ENCODE measurements at places on chromosomes 6 and 20.

- no peak for DNase-seq
These were observed 54.7 kb upstream of the SYNJ2 start for GRCh38 chr6:157927011-157927410.

DNA sequence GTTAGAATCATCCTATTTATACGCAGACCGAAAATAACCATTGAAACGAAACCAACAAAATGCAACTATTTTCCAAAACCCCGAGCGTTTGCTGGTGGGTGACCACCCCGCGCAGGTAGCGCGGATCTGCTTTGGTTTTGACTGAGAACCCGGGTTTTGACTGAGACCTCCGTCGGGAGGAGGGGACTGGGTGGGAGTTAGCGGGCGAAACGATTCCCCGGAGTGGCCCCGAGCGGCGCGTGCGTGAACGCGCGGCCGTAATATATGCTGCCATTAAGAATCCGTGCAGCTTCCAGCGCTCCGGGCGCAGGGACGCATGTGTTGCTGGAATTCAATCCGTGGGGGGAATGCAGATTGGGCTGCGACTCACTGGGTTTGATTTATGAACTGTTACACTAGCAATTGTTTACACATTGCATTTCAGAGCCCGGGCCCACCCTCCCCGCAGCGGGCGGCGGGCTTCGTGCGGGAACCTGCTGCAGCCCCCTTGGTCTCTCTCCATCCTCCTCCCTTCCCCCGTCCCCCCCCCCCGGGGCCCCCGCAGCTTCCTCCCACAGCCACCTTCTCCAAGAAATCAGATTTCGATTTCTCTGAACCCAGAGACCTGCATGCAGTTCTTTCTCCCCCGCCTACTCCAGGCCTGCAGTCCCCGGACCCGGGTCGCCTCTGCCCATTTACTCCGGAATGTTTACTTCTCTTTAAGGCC, 9.9 kb downstream of the NRN1 start:
- no peak for DNase-seq

DNA sequence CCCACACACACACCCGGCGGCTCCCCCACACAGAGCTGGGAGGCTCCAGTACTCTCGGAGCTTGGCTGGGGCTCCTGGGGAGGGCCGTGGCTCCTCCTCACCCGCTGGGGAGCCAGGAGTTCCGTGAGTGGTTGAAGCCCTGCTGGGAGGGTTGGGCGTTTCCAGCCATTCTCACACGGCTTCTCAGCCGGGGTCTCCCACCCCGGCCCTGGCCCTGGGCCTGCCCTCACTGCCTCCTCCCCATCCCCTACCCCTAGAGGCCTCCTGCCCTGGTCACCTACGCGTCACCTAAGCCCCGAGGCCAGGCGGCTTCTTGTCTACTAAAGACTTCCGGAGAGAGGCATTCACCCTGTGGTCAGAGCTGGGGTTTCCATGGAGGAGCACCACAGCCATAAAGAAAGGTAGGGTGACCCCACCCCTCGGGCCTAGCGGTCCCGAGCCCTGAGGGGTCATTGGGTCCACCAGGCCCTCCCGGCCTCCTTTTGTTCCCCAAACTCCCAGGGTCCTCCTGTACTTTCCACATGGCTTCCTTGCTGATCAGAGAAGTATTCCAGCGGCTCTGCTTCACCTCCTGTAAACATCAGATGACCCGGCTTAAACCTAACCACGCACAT, 99.3 kb downstream of the TTLL2 start:
- DNase-seq, result no peak

DNA sequence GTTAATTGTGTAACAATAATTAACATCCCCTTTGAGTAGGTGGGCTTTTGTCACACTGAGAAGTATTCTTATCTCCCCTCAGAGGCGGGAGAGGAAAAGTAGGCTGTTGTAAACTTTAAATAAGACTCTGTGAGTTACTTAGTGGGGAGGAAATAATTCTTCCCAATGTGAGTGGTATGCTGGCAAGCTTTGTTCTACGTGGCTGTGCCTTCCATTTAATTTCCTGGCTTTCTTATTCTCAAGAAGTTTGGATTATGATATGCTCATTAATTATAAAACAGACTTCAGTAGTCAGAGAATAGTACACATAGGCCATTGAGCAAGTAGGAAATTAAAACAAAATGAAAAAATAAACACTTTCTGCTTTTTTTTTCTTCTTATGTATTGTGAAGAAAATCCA, 19.1 kb downstream of the ADGRB3 start:
- no peak for DNase-seq

DNA sequence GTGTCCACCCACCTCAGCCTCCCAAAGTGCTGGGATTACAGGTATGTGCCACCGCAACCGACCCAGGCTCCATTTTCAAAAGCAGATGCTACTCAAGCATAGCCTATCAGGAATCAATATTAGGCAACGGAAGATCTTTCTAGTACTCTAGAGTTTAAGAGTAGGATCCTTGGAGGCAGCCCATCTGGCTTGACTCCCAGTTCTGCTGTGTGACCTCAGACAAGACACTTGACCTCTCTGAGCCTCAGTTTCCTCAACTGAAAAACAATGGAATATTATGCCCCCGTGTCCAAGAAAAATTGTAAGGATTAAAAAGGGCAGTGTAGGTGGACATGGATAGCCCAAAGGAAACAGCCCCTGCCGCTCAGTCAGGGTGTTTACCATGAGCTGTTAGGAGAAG, 14.5 kb downstream of the ADA start:
- no peak for DNase-seq

- peak; percentile 81 for DNase-seq
These were observed 39.8 kb downstream of the SRSF3 start for GRCh38 chr6:36633915-36634314.

DNA sequence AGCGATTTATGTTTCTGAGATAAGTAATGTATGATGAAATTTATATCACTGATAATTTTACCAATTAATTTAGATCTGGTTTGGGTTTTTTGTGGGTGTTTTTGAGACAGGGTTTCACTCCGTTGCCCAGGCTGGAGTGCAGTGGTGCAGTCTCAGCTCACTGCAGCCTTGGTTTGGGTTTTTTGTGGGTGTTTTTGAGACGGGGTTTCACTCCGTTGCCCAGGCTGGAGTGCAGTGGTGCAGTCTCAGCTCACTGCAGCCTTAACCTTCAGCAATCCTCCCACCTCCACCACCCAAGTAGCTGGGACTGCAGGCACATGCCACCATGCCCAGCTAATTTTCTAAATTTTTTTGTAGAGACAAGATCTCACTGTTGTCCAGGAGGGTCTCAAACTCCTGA, 13.0 kb downstream of the MRS2 start:
- DNase-seq, result no peak

DNA sequence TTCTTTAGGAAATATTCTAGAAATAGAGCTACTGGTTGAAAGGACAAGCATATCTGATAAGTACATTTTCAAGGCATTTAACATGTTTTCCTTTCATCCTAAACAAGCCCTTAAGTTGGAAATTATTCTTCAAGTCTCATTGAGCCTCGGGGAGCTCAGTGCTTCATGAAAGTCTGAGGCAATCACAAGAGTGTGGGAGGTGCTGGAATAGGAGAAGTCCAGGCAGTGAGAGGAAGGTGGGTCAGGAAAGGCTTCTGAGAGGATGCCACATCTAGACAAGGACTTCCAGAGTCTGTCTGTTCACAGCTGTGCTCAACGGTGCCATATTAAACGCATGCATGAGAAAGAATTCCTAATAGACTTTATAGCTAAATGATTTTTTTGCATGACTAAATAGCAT, 69.8 kb downstream of the CD83 start:
- no peak for DNase-seq

GRCh38 chr6:87661016-87661415, 41.0 kb downstream of the AKIRIN2 start:
- no peak for DNase-seq

GRCh38 chr6:122571888-122572287, 38.3 kb upstream of the PKIB start:
- DNase-seq, result no peak

- DNase-seq, result peak; percentile 56
These were observed 85.6 kb upstream of the CARMIL1 start for GRCh38 chr6:25193460-25194171.

GRCh38 chr20:5719861-5720403, 30.3 kb upstream of the SHLD1 start:
- DNase-seq, result no peak

GRCh38 chr6:110597761-110598160, 121.3 kb upstream of the SLC22A16 start:
- no peak for DNase-seq

Data from HT-29 (cell line).